ENCODE measurements at places on chromosomes 12 and 14.

- no peak for DNase-seq
These were observed 29.1 kb downstream of the ALX1 start for GRCh38 chr12:85309125-85309566.

DNA sequence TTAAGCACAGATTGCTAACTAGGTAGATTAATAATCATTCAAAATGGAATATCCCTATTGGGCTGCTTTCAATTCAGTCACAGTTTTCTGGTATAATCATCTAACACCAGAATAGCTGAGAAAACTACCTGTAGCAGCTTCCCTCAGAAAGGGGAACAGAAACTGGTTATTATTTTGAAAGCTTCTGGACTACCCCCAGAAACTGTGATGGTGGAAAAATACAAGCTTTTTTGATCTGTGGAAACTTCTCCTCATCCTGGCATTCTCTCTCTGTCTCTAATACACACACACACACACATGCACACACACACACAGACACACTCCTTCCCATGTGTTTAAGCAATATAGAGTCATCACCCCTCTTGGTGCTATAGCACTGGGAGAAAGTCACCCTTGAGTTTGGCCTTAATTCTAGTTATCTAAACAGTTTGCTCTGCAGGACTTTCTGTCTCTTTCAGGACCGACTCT lies 251.5 kb upstream of the LMO3 start:
- DNase-seq = no peak

DNA sequence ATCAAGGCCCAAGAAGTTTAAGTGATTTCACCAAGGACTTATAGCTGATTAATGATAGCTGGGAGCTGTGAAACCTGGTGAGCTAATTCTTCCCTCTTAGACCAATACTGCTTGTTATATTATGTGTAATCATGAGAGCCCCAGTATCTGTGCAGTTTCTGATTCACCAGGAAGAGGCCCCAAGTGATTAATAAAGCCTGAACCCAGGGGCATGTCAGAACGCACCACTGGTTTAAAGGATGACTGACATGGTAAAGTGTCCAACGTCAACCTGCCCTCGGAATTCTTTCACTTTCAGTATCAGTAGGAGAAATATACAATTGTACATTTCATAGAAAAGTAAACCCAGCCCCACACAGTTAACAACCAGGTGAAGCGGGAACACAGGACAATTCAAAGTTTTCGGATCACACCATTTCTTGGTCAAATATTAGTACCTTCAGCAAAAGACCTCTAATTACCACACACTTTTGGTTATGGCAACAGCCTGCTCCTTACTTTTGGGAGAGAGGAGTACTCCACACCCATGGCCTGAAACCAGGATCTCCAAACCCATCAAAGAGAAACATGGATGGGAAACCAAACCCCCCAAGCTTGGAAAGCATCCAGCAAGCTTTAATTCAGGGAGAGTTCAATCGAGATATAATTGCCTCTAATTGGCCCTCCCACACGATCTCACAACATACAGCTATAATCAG lies 28.5 kb downstream of the TMCC3 start:
- no peak for DNase-seq

- peak; percentile 81 for DNase-seq
These were observed 53.3 kb downstream of the PITPNM2 start for GRCh38 chr12:123097561-123098084.
